ENCODE measurements at places on chromosomes 7 and 10.
A peak's percentile ranks its signal among the peaks of the same experiment; 100 is the strongest.

- no peak for DNase-seq
Measured at GRCh38 chr7:155543011-155543876, 3.1 kb downstream of the CNPY1 start.

DNA sequence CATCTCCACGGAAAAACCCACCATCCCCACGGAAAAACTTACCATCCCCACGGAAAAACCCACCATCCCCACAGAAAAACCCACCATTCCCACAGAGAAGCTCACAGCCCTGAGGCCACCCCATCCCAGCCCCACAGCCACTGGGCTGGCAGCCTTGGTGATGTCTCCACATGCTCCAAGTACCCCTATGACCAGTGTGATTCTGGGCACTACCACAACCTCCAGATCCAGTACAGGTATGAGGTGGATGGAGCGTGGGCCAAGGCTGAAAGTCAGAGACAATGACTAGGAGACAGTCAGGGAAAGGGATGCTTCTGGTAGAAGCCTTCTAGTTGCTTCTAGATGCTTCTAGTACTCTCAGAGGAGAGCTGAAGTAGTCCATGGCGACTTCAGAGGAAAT, 19.6 kb downstream of the ZAN start:
- DNase-seq: no peak

- no peak for DNase-seq
Measured at GRCh38 chr10:119772334-119772733, 46.5 kb downstream of the INPP5F start.

DNA sequence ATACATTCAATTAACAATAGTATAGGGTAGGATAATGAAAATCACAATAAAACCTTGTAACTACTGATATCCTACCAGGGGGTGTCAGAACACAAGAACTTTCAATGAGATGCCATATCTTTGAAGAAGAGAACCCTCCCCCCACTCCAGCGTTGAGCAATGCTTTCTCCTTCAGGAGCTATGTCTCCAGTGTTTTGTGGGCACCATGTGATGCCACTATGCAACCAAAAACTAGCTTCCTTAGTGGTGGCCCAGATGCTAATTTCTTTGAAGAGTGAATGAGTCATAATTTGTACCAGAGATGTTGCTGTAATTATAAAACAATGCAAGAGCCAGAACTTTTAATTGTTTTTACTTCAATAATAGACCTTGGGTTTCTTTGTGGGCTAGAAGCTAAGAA, 76.0 kb upstream of the ADO start:
- peak; percentile 91 for DNase-seq

GRCh38 chr10:90560331-90560730, 297.5 kb downstream of the HTR7 start:
- DNase-seq: no peak

GRCh38 chr7:50393076-50393475, 57.1 kb downstream of the FIGNL1 start:
- no peak for DNase-seq

- no peak for DNase-seq
Measured at GRCh38 chr7:88398459-88398858, 91.8 kb upstream of the STEAP4 start.

DNA sequence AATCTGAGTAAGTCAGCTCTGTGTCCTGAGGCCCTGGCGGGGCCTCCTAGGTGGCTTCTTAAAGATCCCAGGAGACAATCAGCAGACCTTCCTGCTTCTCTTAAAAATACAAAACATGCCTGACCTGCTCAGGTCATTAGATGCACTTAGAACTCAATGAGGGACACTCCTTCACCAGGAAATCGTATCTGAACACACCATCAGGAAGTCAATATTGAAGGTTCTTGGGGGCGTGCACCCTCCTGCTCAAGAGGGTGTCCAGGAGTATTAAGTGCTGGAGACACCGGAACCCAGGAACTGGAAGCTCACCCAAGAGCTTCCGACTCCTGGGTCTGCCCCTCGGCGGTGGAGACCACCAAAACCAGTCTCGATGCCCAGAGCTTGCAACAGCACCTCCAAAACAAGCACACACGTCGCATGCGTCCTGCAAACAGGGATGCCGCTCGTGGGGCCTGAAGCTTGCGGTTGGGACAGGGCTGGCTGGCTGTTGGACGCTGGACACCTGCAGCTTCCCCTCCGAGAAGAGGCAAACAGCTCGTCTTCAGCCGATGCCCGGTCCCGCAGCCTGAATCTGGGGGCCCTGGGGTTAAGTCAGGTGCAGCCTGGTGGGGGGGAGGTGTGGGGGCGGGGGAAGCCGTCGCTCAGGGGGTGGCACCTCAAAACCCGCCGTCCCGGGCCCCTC, 803 bp downstream of the RAPGEF5 start:
- no peak for DNase-seq

- DNase-seq: no peak
Measured at GRCh38 chr7:101744588-101744987, 72.8 kb upstream of the CUX1 start.

DNA sequence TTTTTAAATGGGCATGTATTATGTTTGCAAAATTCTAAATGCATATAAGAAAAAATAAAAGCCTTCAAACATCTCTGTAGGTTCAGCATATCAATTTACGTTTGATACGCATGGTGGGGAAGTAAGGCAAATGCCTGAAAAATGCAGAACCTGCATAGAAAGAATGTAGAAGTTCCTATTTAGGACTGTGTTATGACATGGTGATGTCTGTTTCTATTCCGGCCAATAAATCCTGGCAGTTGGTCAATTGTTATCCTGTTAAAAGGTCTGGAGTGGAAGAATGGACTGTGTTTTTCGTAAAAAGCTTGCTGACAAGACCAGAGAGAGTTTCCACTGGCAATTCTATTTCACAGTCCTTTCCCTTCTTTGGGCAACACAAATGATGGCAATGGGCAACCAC, 49.6 kb upstream of the CAV2 start:
- no peak for DNase-seq

- no peak for DNase-seq
Measured at GRCh38 chr7:116940689-116941370, 12.5 kb upstream of the ST7 start.

GRCh38 chr7:25235471-25235870, 7.2 kb upstream of the NPVF start:
- DNase-seq: no peak

- no peak for DNase-seq
Measured at GRCh38 chr7:42263971-42264370, 27.0 kb upstream of the GLI3 start.

DNA sequence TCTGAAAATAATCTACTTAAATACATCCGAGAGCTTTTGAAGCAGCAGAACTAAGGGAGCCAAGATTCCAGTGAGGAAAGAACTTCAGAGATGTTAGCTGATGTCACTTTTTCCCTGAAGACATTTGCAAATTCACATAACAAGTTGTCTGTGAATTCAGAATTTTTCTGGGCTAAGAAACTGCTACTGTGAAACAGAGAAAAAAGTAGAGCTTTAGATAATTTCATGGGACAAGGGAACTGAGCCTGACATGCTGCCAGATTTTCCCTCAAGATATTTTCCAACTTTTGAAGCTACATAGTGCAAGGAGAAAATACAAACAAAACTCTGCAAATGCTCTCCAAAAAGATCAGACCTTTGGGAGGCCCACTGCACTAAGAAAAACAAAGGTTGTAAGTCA, 484.2 kb downstream of the ANKRD7 start:
- DNase-seq: no peak

GRCh38 chr7:120014925-120015465, 258.0 kb upstream of the KCND2 start:
- no peak for DNase-seq

Data from inflammatory macrophage (primary cell).